Progenitor cell of endocrine pancreas (in vitro differentiated cells): ENCODE measurements at places on chromosomes 7 and 10. TPM values are rescaled to one million over a fixed set of nuclear protein-coding genes. Genes with fewer than 3 reads are reported as not detected.

The SEMA3D gene
- 27.9 and 36.3 TPM in 2 replicates for total RNA-seq

The ERVW-1 gene
- not detected in 2 replicates for total RNA-seq

The SUN3 gene
- not detected in 2 replicates for total RNA-seq

The GPR26 gene
- total RNA-seq = not detected in 2 replicates

The SCART1 gene
- total RNA-seq = 1.7 and 3.0 TPM in 2 replicates

The ZNRF2 gene
- total RNA-seq = 13.8 and 14.4 TPM in 2 replicates

The PLEKHS1 gene
- not detected in 2 replicates for total RNA-seq

The CDNF gene
- 1.3 and 2.3 TPM in 2 replicates for total RNA-seq

The ACHE gene
- 4.0 and 5.1 TPM in 2 replicates for total RNA-seq

The LUC7L2 gene
- total RNA-seq = 90.9 and 94.7 TPM in 2 replicates

The TLL2 gene
- total RNA-seq = 0.58 and 0.60 TPM in 2 replicates

The MOGAT3 gene
- total RNA-seq = not detected in 2 replicates
